Coronary artery (tissue), 2 donors: ENCODE measurements at places on chromosomes 12 and 14.

GRCh38 chr14:86646696-86647690 lies 1117.0 kb downstream of the FLRT2 start:
- DNase-seq = no peak

- DNase-seq = no peak
Measured at GRCh38 chr12:70043490-70044138, 199.6 kb upstream of the CNOT2 start.

- DNase-seq = peak; percentile 64
Measured at GRCh38 chr12:230925-231671, 17.1 kb upstream of the SLC6A12 start.

- DNase-seq = no peak
Measured at GRCh38 chr12:127182018-127182417, 1085.0 kb upstream of the TMEM132C start.

- DNase-seq = no peak
Measured at GRCh38 chr12:51021694-51022093, 4.5 kb downstream of the SLC11A2 start.

DNA sequence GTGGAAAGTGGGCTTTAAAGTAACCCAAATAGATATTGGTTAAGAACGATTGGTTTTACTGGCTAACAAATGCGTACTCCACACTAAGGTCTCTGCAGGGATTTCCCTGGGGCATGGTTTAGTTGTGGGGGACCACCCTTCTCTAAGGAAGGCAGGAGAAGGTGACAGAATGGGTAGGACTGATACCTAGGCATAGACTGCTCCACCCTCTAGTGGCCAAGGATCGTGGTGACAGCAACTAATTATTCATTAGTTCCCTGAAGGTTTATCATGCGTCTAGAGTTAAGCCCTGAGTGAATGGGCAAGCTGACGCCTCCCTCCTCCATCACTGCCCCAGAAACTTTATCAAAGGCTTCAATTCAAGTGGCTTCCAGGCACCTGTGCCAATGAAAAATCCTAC lies 9.1 kb downstream of the FAM181A start:
- DNase-seq = no peak

DNA sequence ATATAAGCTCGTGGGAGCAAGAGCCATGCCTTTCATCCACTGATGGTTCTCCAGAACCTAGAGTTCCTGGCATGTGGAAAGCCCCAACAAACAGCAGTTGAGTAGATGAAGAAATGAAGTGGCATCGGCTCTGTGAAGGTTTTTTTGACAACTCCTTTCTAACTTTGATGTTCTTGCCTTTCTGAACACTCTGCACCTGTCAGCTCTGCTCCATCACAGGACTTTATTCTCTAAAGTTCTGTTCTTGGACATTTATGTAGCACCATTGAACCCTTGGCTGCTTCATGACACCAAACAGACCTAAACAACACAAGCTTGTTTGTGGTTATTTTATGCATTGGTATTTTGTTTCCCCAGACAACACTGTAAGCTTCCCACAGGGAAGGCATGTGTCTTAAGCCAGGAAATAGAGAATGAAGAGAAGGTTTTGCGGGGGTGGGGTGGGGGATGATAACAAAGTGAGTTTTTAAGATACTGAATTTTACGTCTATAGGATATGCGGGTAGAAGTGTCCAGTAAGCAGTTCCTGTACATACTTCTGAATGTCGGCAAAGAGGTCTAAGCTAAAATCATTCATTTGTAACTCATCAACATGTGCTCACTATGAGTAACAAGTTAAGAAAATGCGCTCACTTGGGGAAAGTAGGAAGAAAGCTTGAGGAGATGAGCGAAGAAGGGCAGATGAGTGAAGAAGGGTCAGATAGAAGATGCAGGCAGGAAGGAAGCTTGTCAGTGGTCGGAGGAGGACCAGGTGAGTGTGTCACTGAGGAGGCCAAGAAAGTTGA lies 146.0 kb upstream of the PLEKHG7 start:
- no peak for DNase-seq

- DNase-seq = no peak
Measured at GRCh38 chr14:84361476-84361875, 1168.5 kb upstream of the FLRT2 start.

GRCh38 chr14:87282266-87282665 lies 710.7 kb downstream of the GALC start:
- no peak for DNase-seq

DNA sequence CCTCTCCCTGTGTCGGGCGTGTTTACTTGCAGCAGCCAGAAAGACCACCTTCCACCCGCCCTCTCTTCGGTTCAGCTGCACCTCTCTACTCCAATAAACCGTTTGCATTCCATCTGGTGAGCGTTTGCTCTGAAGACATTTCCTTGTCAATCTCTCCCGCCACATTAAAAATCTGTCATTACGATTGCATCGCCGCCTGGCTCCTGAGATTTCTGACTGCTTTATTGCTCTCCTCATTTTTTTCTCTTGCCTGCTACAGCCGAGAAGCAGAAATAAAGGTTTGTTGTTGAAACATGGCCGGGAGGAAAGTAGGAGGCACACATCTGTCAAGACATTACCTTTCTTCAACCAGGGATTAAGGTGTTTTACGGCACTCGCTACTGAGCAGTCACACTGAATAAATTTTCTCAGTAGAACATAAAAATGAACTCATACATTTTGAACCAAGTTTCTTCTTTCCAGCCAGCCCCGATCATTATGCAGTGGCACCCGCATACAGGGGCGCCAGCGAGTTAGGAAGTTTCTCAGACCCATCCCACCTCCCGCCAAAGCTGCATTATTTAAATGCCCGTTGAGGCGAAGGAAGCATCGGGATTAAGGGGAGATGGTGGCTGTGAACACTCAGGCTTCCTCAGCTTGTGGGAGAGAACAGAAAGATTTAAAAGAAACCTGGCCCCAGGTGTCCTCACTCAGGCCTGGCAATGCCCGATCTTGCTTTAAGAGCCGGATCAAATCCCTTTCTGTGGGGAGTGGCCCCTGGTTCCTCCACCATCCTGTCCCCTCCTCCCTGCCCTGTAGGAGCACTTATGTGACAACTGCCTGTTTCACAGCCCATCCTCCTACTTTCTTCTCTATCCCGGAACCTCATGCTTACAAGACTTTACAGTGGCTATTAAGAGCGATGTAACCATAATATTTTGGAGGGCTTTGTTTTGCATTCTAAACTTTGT lies 1108.9 kb downstream of the BCL11B start:
- no peak for DNase-seq

GRCh38 chr12:115385141-115385540 lies 701.2 kb upstream of the TBX3 start:
- DNase-seq = no peak

- DNase-seq = no peak
Measured at GRCh38 chr14:54256156-54256555, 140.7 kb upstream of the CDKN3 start.

GRCh38 chr12:54128416-54128815 lies 60.4 kb downstream of the SMUG1 start:
- DNase-seq = no peak

DNA sequence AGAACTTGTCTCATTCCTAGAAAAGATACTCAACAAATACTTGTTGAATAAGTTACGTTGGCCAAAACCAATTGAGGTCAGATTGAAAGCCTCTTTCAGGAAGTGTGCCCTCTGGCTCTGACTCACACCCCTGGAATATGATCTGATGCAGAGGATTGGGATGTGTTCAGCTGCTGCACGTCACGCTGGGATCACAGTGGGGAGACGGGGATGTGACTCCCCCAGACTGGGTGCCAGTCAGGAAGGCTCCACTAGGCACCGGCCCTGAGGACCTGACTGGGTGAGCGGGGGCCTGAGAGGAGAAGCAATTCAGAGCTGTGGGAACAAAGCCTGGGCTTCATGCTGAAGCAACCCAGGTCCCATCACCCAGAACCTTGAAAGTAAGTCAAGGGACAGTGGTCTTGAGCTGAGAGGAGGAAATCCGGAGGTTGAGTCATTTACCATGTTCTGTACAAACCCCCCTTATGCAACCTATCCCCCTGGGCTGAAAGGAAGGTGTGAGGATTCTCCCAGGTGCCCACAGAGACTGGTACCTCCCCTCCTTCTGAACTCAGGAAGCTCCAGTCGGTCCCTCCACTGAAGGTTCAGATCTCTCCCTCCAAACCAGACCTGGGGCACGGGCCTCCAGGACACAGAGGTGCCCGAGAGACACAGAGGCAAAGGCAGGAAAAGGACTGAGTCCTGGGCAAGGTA lies 3.9 kb downstream of the CEBPE start:
- no peak for DNase-seq

GRCh38 chr14:57699947-57700346 lies 165.9 kb downstream of the SLC35F4 start:
- no peak for DNase-seq

GRCh38 chr12:46354802-46355199 lies 17.8 kb downstream of the SLC38A2 start:
- DNase-seq = no peak

DNA sequence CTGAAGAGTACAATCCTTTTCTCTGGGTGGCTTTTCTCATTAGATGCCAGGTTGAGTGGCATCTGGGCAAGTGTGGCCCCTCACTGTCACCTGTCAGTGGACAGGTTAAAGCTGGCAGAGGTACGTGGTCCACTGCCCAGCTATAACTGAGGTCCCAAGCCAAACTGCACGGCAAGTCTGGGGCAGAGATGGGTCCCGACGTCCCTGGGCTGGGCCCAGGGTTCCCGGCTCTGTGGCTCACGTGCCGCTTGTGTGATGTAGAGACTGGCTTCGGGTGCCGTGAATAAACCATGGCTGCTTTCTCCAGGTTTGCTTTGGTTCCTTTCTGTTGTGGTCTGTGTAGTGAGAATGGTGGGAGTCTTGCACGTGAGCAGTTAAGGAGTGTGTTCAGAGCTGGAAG lies 77.7 kb downstream of the WDR20 start:
- no peak for DNase-seq

DNA sequence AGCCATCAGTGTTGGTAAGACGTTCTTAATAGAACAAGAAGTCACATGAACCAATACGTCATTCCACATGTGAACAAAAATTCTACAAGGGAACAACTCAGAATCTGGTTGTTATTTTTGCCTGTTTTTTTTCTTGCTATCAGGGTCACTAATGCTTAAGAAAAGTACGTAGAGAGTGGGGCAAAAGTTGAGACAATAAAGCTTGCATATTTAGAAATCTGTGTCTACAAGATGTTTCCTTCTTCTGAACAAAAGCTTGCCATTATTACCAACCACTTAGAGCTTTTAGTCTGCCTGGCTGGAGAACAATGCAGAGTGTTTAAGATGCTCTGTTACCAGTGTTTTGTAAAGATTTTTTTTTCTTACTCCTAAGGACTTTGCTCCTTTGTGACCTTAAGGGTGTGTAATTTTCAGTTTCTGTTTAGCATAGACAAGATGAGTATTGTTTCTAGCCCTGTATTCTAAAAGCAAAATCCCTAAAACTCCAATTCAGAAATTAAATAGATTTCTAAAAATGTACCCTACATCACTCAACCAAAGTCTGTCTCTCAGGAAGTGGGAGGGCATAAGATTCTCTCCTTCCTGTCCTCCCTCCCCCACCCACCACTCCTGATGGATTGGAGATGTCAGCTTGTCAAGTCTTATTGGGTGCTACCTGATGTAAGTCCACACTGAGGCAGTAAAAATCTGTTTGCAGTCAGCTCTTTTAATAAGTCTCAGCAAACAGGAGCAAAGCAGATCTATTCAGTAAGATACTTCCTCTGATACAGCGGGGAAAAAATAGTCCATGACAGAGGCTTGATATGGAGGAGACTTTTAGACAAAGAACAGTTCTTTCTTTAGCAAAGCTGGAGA lies 267.6 kb downstream of the GRIN2B start:
- no peak for DNase-seq

DNA sequence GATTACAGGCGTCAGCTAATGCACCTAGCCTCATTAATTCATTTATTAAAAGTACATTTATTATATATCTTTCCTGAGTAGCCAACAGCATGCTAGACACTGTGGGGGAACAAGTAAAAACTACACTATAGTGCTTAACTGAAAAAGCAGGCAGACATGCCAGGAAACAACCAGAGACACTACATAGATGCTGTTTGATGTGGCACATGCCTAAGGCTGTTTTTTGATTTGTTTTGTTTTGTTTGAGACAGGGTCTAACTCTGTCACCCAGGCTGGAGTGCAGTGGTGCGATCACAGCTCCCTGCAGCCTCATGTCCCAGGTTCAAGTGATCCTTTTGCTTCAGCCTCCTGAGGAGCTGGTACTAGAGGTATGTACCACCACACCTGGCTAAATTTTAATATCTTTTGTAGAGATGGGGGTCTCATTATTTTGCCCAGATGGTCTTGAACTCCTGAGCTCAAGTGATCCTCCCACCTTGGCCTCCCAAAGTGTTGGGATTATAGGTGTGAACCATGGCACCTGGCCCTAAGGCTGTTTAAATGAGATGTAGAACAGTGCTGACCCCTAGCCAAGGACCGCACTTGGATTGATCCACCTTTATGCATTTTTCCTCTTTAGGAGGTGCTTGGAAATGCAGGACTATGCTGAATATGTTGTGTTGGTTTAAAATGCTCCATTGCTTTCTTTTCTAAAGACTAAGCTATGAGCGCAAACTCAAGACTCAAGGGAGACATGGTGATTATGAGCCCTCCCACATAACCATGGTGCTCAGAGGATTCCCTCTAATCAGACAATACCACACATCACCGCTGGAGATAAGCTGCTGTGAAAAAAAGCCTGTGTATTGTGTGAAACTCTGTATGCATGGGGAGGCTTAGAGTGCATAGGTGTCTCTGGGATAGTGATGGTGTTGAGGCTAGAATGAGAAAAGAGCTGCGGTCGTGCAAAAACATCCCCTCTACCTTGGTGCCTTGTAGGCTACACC lies 10.5 kb upstream of the C14orf93 start:
- DNase-seq = no peak

- no peak for DNase-seq
Measured at GRCh38 chr12:119692997-119693396, 25.1 kb downstream of the PRKAB1 start.

DNA sequence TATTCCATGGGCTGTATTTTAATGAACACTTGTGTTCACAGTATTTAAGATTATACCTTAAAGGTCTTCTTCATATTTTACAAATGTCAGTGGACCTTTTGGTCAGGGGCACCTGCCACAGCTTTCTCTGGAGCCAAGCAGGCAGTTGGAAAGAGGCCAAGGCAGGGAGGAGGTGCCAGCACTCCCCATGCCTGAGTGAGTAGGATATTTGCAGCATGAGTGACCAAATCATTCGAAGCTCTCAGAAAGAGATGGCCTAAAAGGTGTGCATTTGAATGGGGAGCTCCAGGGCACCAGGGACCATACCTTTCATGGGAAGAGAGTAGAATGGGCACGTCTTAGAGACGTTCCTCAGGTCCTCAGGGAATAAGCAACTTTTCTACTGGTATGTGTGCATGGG lies 121.6 kb downstream of the GPR135 start:
- DNase-seq = no peak

- DNase-seq = no peak
Measured at GRCh38 chr12:93149229-93149628, 220.1 kb upstream of the EEA1 start.

DNA sequence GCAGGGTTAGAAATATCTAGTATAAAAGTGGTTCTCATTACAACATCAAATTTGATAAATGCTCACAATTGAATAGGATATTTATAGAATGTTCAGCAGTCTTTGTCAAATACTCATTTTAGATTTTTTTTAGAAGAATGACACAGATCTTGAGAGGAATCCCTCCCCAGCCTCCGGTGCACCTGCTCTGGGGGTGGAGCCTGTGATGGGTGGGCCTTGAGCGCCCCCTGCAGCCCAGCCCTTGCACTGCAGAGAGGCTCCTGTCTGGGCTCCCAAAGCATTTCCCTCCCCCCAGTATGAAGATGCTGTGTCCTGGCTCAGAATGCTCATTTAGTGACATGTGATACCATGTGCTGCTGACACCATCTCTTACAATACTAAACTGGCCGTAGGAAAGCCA lies 792.3 kb downstream of the TMEM121 start:
- no peak for DNase-seq
